ENCODE measurements at places on chromosomes 11 and 22. TPM values are rescaled to one million over a fixed set of nuclear protein-coding genes. Genes with fewer than 3 reads are reported as not detected.

ADAMTS8 gene
- total RNA-seq = 1.2 TPM

PKP3 gene
- 3.6 TPM for total RNA-seq

TOMM22 gene
- 55.0 TPM for total RNA-seq

TIMP3 gene
- total RNA-seq = 818 TPM

OR5B21 gene
- total RNA-seq = not detected

SERPIND1 gene
- total RNA-seq = not detected

GRAP2 gene
- 9.7 TPM for total RNA-seq

ACRV1 gene
- total RNA-seq = not detected

SAA4 gene
- total RNA-seq = 1.3 TPM

PGR gene
- 1.3 TPM for total RNA-seq

VWCE gene
- 1.2 TPM for total RNA-seq

TBX1 gene
- 5.5 TPM for total RNA-seq

NXPE4 gene
- 0.63 TPM for total RNA-seq

RASL10A gene
- total RNA-seq = 1.2 TPM

APLNR gene
- total RNA-seq = 5.3 TPM

BAIAP2L2 gene
- 9.7 TPM for total RNA-seq

GTSE1 gene
- 0.94 TPM for total RNA-seq

PTGDR2 gene
- total RNA-seq = 0.16 TPM

NXPE2 gene
- total RNA-seq = 0.22 TPM

MGAT3 gene
- total RNA-seq = 5.4 TPM

OR51I1 gene
- 0.35 TPM for total RNA-seq

SCGB1A1 gene
- not detected for total RNA-seq

KRTAP5-10 gene
- not detected for total RNA-seq

CHADL gene
- 2.7 TPM for total RNA-seq

APOA5 gene
- total RNA-seq = not detected

FAM76B gene
- total RNA-seq = 26.5 TPM

GPR83 gene
- total RNA-seq = 0.28 TPM

OTOG gene
- 0.06 TPM for total RNA-seq

PATE2 gene
- not detected for total RNA-seq

RTN4R gene
- total RNA-seq = 1.2 TPM

ENTHD1 gene
- not detected for total RNA-seq

PLET1 gene
- not detected for total RNA-seq

LRRC32 gene
- total RNA-seq = 136 TPM

ZBTB16 gene
- 126 TPM for total RNA-seq

GRIK4 gene
- 0.25 TPM for total RNA-seq

FAT3 gene
- total RNA-seq = 2.6 TPM

MS4A4E gene
- 9.4 TPM for total RNA-seq

WT1 gene
- total RNA-seq = 0.66 TPM

PKNOX2 gene
- total RNA-seq = 6.0 TPM

C11orf65 gene
- 1.1 TPM for total RNA-seq

Data from kidney (tissue), 22 donors.